Stimulated activated CD4-positive, alpha-beta T cell treated with anti-CD3 and anti-CD28 coated beads, Interleukin-12 subunit alpha, Interleukin-12 subunit beta, amount 100 ng/mL, for 48 hours (primary cell): ENCODE measurements at places on chromosomes 12 and 14.

GRCh38 chr12:131597333-131597732 is 113.6 kb upstream of the SFSWAP start:
- no peak for DNase-seq

DNA sequence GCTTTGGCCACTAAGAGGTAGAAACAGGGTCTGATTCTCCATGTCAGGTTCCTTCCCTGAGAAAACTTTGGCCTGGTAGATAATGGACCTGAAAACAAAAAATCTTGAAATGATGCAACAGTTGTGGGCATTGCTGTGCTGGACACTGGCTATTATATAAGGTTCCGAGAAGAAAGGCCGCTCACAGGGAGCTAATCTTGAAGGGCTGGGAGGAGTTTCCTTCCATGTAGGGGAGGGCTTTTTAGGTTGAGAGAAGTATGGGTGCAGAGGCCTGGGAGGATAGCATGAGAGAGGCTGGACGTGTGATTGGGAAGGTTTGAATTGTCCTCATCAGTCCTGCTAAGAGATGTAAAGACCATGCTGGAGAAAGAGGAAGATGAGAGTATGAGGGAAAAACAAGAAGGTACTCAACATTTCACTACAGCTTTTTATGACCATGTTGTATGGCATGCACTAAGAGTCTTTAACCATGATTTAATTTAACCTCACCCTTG is 11.6 kb downstream of the LRRK2 start:
- DNase-seq: no peak

DNA sequence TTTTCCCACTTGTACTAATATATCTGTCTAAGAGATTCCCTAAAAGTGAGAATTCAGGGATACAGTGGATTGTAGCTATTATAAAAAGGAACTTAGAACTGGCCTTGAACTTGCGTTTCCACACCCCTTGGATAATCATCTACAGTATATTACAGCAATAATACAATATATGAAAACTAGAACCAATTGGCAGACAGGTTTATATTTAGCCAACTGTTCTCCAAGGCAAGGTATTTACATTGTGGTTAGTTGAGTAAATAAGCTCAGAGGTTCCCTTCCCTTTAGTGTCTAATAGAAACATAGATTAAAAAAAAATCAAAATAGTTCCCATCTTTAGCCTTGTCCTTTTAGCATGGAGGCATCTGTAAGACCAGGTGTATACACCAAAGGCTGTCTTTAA is 42.1 kb downstream of the LIMA1 start:
- no peak for DNase-seq

GRCh38 chr14:46651526-46652144 is at the start of gene RPL10L:
TSS of gene RPL10L (minus strand) at chr14:46651781. CDS start at chr14:46651736, 45 bp downstream.
- no peak for DNase-seq

DNA sequence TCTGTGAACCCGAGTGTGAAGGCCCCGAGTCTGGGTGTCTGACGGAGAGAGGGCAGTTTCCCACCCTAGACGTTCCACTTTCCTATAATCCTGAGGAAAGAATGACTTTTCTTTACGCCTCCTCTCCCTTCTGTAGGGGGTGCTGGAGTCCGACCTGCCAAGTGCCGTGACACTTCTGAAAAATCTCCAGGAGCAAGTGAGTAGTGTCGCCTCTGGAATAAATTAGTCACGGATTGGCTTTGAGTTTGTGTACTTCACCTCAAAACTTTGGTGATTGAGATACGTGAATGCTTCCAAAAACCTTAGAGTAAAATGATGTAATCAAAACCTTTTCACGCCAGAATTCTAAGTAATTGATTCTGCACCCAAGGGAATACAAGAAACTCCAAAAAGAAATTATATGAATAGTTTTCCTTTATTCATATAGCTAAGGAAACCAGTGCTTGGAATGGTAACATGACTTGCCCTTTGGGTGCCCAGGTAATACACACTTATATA is 452 bp downstream of the NGDN start:
- DNase-seq: no peak

- DNase-seq: no peak
Observed at GRCh38 chr12:111997300-111997699, 15.7 kb downstream of the TMEM116 start.
